Breast epithelium (tissue), 4 donors: ENCODE measurements at places on chromosomes 4 and X. TPM values are rescaled to one million over a fixed set of nuclear protein-coding genes. Genes with fewer than 3 reads are reported as not detected.

Gene APEX2
- 6.7 TPM for total RNA-seq

Gene SLC9B1
- 1.3 TPM for total RNA-seq

Gene NSUN7
- total RNA-seq, result 19.3 TPM

Gene SLC25A5
- 190 TPM for total RNA-seq

Gene ZNF711
- total RNA-seq, result 6.2 TPM

Gene BMP15
- not detected for total RNA-seq

Gene NDST4
- not detected for total RNA-seq

Gene SPP1
- 25.0 TPM for total RNA-seq

Gene IL15
- 5.6 TPM for total RNA-seq

Gene TKTL2
- 0.32 TPM for total RNA-seq

Gene TNMD
- 7.5 TPM for total RNA-seq

Gene UGT2B10
- total RNA-seq, result not detected

Gene AKAP14
- not detected for total RNA-seq

Gene IBSP
- total RNA-seq, result not detected

Gene GCNA
- total RNA-seq, result 2.3 TPM

Gene GAB3
- total RNA-seq, result 8.5 TPM

Gene ARSD
- 47.2 TPM for total RNA-seq

Gene RIBC1
- 2.0 TPM for total RNA-seq

Gene TACC3
- total RNA-seq, result 7.8 TPM

Gene HTN1
- not detected for total RNA-seq

Gene SMIM10
- total RNA-seq, result 6.2 TPM

Gene HTATSF1
- total RNA-seq, result 52.2 TPM

Gene IL1RAPL2
- 0.66 TPM for total RNA-seq

Gene ITIH6
- total RNA-seq, result not detected

Gene GPAT3
- 5.1 TPM for total RNA-seq

Gene GLUD2
- total RNA-seq, result 4.0 TPM

Gene GABRG1
- not detected for total RNA-seq

Gene XG
- 2.6 TPM for total RNA-seq

Gene SLC10A4
- not detected for total RNA-seq

Gene ITM2A
- total RNA-seq, result 81.2 TPM

Gene HTRA3
- total RNA-seq, result 53.9 TPM

Gene ZMAT1
- total RNA-seq, result 19.0 TPM

Gene PALLD
- total RNA-seq, result 174 TPM

Gene GPR82
- total RNA-seq, result 0.16 TPM

Gene MTNR1A
- total RNA-seq, result not detected

Gene RNF212
- 6.4 TPM for total RNA-seq

Gene ZNF157
- 0.29 TPM for total RNA-seq

Gene CT45A1
- total RNA-seq, result not detected
